AG09309 (cell line): ENCODE measurements at places on chromosomes 5 and 9.

- DNase-seq, result no peak
Observed at GRCh38 chr9:81656871-81657337, 32.4 kb downstream of the TLE1 start.

GRCh38 chr9:129806061-129806460 is 3.1 kb downstream of the TOR1B start:
- DNase-seq, result no peak

- no peak for DNase-seq
Observed at GRCh38 chr9:123034881-123035510, 1.5 kb downstream of the GPR21 start.

GRCh38 chr5:1064383-1065142 is 47.3 kb downstream of the SLC12A7 start:
- no peak for DNase-seq

- no peak for DNase-seq
Observed at GRCh38 chr9:16704116-16705110, 166.1 kb downstream of the BNC2 start.
